Upper lobe of right lung (tissue), 1 donor: ENCODE measurements at places on chromosomes 13 and 19.

- DNase-seq, result no peak
Observed at GRCh38 chr13:110300090-110300815, 6.7 kb downstream of the COL4A1 start.

- no peak for DNase-seq
Observed at GRCh38 chr19:3045885-3046697, 16.2 kb downstream of the TLE5 start.

DNA sequence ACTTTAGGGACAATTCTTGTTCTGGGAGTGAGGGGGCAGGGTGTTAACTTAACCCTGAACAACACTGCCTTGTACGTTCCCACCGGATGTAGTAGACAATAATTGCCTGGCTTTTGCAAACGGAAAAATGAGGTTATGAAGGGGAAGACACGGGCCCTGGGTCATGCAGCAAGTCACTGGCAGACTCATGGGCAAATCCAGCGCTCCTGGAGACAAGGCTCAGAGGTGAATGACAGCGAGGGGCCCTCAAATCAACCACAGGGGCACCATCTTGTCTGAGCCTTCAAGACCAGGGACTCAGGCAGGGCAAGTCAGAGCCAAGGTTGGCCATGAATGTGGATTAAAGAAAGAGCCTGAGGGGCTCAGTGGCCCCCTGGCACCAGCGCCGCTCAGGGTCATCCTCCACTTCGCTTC is 2.8 kb downstream of the RASA3 start:
- DNase-seq, result no peak

DNA sequence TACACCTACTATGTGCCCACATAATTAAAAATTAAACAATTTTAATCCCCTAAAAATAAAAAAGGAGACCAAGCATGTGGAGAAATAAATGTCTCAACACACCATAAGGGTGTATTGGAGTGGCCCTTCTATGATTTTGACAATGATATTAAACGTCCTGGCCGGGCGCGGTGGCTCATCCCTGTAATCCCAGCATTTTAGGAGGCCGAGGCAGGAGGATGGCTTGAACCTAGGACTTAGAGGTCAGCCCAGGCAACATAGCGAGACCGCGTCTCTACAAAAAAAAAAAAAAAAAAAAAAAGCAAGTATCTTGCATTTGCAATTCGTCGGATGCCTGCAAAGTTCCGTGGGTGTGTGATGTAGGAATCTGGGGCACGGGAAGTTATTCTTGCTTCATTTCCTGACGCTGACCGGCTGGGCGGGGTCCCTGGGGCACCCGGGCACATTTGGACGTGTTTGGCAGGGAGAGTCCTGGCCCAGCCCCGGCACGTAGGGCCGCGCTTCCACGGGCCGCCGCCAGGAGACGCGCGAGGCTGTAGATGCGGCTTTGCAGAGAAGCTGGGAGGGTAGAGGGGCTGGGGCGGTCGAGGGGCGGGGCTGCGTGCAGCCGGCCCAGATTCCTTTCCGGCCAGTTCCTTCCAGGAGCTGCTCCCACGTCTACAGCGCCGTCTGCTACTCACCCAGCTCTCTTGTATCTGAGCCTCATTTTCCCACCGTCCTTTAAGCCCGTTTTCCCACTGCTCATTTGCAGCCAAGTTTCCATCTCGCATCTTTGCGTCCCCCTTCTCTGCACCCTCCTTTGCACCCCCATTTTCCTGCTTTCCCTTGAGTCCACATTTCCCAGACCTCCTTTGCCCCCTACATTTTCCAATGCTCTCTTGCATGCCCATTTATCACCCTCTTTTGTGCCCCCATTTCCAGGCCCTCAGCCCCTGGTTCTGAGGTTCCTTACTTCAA is 2.2 kb upstream of the TSPAN16 start:
- DNase-seq, result peak; percentile 98

DNA sequence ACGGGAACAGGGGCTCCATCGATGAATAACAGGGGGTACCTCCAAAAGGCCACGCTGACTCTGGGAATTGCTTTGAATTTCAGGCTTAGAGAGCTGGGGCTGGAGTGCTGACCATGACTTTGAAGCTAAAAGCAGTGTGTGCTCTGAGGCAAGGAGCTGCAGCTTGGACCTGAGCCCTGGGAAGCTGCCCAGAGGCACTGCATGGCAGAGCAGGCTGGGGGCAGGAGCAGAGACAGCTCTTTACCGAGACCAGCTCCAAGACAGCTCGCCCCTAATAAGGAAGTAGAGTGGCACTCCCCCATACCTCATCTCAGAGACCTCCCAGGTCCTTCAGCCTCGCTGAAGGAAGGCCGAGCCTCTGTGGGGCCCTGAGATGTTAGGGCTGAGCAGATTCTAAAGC is 200.2 kb downstream of the COL4A1 start:
- no peak for DNase-seq

GRCh38 chr19:54560881-54561385 is 12.7 kb upstream of the LILRA2 start:
- DNase-seq, result no peak

DNA sequence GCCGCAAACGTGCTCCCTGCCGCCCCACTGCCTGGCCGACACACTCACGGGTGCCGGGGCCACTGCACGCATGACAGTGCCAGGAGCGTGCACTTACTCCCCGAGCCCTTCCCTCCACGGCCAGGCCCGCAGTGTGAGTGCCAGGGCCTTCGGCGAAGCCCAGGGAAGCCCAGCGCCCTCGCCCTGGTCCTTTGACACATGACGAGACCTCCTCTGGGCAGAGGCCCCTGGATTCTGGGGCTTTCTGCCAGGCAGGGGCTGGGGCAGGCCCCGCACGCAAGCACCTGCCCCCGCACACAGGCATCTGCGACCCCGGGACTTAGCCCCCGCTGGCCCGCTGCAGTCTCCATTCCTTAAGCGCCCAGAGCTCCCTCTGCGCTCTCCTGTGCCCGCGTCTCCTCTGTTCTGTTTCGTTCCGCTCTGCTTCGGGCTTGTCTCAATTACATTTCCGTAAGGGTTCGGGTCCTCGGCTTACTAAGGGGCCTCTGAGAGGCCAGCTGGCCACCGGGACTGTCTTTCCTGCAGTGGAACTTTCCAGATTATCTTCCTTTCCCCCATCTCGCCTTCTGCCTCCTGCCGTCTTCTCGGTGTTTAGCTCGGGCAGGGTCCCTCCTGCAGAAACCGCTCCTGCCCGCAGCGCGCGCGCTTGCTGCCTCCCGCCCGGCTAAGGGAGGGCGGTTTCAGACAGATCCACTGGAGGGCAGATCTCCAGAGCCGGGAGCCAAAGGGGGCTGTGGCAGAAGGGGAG is 98.8 kb downstream of the ING1 start:
- peak; percentile 56 for DNase-seq

GRCh38 chr13:110644892-110645521 is 29.7 kb downstream of the NAXD start:
- peak; percentile 84 for DNase-seq

DNA sequence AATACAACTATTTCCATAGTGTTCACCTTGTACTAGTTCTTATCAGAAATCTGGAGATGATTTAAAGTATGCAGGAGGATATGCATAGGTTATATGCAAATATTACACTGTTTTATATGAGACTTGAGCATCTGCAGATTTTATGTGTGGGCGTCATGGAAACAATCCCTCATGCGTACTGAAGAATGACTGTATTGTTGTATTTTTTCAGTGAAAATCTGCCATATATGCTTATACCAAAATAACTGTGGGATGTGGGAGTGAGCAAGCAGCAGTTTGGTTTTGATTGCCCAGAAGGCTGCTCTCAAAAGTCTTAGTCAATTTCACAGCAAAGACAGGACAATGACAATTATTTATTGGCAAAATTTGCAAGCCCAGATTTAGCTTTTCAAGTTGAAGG is 238.8 kb upstream of the PCDH20 start:
- no peak for DNase-seq

DNA sequence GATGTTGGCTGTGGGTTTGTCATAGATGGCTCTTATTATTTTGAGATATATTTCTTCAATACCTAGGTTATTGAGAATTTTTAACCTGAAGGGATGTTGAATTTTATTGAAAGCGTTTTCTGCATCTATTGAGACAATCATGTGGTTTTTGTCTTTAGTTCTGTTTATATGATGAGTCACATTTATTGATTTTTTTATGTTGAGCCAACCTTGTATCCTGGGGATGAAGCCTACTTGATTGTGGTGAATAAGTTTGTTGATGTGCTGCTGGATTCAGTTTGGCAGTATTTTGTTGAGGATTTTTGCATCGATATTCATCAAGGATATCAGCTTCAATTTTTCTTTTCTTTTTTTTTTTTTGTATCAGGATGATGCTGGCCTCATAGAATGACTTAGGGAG is 29.4 kb downstream of the NBEA start:
- DNase-seq, result no peak

GRCh38 chr13:108618233-108618632 is 11.2 kb upstream of the MYO16 start:
- DNase-seq, result no peak

DNA sequence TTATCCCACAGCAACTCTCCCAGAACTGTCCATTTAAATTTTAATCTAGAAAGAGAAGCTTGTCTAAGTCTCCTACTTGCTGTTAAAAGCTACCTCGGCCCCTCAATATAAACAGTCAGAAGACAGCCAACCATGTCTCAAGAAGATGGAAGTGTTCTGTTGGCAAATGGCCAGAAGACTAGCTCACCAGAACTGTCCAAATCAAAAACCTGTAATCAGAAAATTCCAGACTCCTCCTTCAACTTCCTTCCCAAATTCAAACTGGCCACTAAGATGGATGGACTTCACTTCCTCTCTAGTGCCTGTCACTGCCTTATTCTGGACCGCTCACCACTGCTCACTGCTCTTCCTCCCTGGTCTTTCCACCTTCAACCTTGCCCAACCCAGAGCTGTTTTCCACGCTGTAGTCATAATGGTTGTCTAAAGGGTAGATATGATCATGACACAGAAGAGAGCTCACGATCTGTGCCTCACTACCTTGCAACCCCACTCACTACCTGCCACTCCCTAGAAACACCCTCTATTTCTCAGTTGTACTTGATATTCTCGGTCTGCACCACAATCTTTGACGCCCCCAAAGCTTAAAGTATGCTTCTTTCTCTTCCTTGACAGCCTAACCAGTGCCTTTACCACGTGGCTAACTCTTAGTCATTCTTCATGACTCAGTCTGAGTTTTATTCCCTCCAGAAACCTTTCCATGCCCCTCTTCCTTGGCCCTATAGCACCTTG is 9.2 kb downstream of the FGF14 start:
- DNase-seq, result no peak

- DNase-seq, result no peak
Observed at GRCh38 chr13:30523211-30523610, 57.5 kb upstream of the HMGB1 start.

GRCh38 chr13:34156841-34157365 is 339.0 kb downstream of the RFC3 start:
- peak; percentile 80 for DNase-seq

- no peak for DNase-seq
Observed at GRCh38 chr13:94967183-94968039, 255.1 kb upstream of the SOX21 start.

- DNase-seq, result no peak
Observed at GRCh38 chr13:73336773-73337172, 278.0 kb downstream of the KLF5 start.

- DNase-seq, result no peak
Observed at GRCh38 chr13:49498206-49498605, 2.5 kb downstream of the PHF11 start.

- no peak for DNase-seq
Observed at GRCh38 chr13:85282876-85283275, 516.3 kb downstream of the SLITRK6 start.

DNA sequence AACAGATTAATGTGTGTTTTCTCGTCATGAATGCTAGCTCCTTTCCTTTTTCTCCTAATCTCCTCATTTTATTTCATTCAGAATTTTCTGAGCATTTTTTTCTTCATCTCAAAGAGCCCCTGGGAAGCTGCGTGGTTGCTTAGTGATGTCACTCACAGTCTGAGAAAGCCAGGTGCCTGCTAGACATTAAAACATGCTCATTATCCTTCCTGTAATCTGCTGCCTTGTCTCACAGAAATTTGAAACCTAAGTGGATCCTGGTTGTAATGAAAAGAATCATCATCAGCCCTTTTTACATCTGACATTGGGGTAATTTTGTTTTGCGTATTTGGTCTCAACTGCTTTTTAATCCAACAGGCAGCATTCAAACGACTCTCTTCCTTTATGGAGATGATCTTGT is 108.2 kb upstream of the RNF113B start:
- no peak for DNase-seq

GRCh38 chr13:114115191-114115671 is 17.2 kb downstream of the RASA3 start:
- DNase-seq, result peak; percentile 85

DNA sequence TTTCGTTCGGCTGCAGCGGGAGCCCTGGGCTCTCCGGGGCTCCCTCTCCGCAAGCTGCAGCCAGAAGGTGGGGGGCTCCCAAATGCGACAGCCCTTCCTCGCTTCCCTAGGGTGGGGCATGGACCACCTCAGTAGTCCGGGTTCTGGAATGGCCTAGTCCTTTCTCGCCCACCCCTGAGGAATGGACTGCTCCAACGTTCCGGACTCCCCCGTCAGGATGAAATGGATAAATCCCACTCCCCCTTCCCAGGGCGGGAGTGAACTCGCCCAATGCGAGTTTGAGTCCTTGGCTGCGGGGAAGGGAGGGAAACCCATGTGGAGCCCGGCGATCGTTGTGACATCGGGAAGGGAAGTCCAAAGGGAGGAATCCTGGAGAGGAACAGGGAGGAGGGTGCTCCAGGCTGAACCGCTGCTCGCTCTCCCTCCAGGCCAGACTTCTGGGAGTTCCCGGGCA is 5.5 kb downstream of the HRC start:
- DNase-seq, result peak; percentile 83

GRCh38 chr13:75690607-75691006 is 54.5 kb downstream of the LMO7 start:
- no peak for DNase-seq
